Stimulated activated CD8-positive, alpha-beta memory T cell treated with anti-CD3 and anti-CD28 coated beads, Interleukin-4, amount 100 ng/mL, for 1 hour (primary cell): ENCODE measurements at places on chromosomes 4 and X.

GRCh38 chrX:11929476-11929875 lies 171.4 kb downstream of the MSL3 start:
- DNase-seq, result no peak

DNA sequence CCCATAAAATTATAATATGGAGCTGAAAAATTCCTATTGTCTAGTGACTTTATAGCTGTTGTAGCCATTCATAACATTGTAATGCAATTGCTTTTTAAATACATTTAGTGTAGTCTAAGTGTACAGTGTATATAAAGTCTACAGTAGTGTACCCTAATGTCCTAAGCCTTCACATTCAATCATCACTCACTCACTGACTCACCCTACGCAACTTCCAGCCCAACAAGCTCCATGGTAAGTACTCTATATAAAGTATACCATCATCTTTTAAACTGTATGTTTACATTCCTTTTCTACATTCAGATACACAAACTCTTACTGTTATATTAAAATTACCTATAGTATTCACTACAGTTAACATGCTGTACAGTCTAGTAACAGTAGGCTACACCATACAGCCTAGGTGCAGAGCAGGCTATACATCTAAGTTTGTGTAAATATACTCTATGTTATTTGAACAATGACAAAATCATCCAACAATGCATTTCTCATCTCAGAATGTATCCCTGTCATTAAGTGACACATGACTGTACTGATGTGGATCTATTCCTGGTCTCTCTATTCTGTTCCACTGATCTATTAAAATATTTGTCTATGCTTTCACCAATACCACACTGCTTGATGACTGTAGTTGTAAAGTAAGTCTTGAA lies 33.7 kb downstream of the CLOCK start:
- DNase-seq, result no peak

GRCh38 chrX:96394598-96394997 lies 290.0 kb upstream of the DIAPH2 start:
- DNase-seq, result no peak

GRCh38 chrX:46624090-46624786 lies 50.7 kb downstream of the CHST7 start:
- no peak for DNase-seq

DNA sequence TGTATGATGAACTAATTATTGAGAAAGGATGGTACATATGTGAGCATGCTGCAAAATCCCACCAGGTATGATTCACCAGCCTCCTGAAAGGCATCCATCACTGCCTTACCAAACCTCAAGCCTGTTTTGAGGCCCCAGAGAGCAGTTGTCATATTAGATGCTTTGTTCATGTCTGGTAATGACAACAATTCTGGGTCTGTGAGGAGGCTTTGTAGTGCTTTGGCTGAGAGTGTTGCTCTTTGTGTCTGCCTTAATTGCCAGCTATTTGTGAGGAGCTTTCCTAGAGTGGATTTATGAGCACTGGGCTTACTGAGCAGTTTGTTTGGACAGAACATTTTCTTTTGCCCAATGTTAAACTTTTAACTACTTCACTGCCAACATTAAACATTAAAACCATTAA lies 69.2 kb downstream of the HEPH start:
- no peak for DNase-seq

GRCh38 chrX:144791298-144791697 lies 456.0 kb upstream of the SPANXN1 start:
- no peak for DNase-seq

DNA sequence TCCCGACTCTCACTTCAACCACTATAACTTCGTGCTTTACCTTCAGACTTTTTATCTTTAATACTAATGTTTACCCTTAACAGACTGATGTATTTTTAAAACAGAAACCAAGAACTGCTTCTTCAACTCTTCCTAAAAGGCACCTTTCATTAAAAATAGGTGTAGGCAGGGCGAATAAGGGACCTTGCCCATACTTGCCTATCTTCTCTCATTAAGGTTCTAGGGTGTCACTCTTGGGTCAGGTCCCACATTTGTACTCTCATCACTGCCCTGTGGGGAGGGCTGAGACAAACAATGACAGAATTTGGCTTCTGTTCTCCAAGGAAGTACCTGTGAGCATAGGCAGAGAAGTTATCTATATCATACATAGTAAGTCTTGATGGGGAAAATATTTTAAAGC lies 69.7 kb downstream of the ANKRD50 start:
- no peak for DNase-seq

DNA sequence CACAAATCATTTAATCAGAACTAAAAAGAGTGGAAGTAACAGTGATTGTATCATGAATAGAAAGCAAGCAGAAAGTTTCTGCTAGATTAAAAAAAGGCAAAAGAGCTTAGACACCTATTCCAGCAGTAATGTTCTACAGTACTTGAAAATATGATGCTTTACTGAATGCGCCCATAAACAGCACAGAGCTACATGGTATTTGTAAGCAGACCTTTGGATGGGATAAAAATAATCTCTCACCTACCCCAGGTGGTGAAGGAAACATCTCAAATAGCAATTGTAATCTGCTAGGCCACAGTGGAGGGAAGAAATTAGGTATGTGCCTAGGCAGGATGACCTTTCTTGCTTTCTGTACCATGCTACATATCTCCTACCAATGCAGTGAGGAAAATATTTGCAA lies 280.9 kb upstream of the PRKX start:
- no peak for DNase-seq

DNA sequence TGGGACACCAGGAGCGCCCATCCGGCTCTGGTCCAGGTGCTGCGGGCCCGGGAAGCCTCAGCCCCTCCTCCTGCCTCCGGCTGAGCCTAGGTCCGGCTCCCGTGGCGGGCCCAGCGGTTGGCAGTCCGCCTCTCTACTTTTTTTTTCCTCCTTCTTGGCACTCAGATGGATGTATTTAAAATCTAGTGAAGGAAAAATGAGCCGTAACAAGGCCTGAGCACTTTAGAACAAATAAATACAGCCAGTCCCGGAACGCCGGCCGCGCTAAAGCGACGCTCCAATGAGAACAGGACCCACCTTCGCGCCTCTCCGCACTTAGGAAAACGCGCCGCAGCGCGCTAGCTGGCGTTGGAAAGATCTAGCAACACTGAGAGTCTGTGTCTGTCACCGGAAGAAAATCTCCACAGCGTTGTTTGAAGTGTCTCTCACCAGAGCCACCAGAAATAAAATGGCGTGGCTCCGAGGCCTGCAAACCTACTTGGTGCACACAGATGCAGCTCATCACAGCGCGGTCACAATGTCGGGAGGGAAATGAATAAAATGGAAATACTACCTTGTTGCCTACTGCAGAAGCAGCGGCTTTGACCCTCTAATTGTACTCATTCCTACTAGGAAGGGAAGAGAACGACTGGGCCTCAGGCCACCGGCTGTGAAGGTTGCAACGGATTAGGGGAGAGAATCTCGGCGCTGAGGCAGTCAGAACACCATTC lies 4.7 kb downstream of the NEUROG2 start:
- DNase-seq, result no peak

DNA sequence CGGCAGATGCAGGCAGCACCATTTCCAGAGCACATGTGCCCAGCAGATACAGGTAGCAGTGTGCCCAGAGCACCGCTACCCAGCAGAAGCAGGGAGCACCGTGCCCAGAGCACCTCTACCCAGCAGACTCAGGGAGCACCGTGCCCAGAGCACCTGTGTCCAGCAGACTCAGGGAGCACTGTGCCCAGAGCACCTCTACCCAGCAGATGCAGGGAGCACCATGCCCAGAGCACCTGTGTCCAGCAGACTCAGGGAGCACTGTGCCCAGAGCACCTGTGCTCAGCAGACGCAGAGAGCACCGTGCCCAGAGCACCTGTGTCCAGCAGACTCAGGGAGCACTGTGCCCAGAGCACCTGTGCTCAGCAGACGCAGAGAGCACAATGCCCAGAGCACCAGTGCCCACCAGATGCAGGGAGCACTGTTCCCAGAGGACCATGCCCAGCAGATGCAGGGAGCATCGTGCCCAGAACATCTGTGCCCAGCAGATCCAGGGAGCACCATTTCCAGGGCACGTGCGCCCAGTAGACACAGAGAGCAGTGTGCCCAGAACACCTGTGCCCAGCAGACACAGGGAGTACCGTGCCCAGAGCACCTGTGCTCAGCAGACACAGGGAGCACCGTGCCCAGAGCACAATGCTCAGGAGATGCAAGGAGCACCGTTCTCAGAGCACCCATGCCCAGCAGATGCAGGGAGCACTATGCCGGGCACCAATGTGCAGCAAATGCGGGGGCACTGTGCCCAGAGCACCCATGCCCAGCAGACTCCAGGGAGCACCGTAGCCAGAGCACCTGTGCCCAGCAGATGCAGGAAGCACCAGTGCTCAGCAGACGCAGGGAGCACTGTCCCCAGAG lies 236.4 kb downstream of the DHRSX start:
- no peak for DNase-seq

DNA sequence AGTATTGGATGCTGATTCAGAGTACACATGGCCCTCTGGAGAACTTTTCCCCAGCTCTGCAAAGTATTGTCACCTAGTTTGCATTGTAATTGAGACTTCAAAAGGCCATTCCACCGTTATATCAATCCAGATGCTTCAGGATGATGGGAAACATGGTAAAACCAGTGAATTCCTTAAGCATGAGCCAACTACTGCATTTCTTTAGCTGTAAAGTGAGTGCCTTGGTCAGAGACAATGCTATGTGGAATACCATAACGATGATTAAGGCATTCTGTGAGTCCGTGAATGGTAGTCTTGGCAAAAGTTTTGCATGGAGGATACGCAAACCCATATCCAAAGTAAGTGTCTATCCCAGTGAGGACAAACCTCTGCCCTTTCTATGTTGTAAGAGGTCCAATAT lies 355.2 kb downstream of the DCAF12L2 start:
- DNase-seq, result no peak

DNA sequence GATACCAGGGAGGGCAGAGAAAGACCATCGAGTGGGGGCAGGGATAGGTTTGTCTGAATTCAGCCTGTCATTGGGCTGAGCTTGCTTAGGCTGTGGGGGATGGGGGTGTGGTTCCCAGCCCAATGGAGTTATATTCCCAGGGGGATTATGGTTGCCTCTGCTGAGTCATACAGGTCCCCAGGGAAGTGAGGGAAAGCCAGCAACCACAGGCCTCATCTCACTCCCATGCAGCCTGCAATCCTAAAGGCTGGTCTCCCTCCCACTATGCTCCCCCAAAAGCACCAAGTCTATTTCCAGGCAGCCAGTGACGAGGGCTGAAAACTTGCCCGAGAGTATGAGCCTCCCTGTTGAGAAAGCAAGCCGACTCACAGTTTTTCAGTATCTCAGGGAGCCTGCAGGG lies 39.3 kb downstream of the AFM start:
- no peak for DNase-seq

- peak; percentile 87 for DNase-seq
Observed at GRCh38 chr4:6986781-6987587, 56.2 kb upstream of the TADA2B start.

- no peak for DNase-seq
Observed at GRCh38 chrX:153400146-153401132, 711 bp downstream of the PNMA6E start.

GRCh38 chr4:119663160-119663788 lies 34.7 kb upstream of the PDE5A start:
- DNase-seq, result no peak

DNA sequence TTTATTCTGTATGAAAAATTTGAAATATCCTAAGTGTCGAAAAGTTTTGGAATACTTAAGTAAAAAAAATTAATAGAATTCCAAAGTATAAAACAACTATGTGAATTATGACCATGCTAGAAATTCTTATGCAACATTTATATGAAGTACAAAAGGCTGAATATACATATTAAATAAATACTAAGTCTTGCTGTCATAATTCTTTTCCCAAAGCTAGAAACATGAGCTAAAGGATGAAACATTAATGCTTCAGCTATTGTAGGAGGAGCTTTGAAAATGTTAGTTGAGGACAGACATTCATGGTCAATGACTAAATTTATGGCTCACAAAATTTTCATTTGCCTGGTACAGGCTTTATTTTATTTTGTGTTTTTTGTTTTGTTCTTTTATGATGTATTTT lies 207.3 kb downstream of the GABRB1 start:
- no peak for DNase-seq

DNA sequence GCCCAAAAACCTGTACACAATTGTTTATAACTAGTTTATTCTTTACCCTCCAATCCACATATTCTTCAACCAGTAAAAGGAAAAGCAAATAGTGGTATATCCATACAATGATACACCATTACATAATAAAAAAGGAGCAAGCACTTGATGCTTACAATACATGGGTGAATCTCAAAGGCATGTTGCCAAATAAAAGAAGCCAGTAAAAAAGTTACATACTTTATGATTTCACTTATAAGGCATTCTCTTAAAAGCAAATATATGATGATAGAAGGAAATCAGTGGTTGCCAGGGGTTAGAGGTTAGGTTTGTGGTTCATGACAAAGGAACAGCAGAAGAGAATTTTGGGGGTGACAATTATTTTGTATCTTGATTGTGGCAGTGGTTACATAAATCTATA lies 896.1 kb upstream of the LCORL start:
- DNase-seq, result no peak

DNA sequence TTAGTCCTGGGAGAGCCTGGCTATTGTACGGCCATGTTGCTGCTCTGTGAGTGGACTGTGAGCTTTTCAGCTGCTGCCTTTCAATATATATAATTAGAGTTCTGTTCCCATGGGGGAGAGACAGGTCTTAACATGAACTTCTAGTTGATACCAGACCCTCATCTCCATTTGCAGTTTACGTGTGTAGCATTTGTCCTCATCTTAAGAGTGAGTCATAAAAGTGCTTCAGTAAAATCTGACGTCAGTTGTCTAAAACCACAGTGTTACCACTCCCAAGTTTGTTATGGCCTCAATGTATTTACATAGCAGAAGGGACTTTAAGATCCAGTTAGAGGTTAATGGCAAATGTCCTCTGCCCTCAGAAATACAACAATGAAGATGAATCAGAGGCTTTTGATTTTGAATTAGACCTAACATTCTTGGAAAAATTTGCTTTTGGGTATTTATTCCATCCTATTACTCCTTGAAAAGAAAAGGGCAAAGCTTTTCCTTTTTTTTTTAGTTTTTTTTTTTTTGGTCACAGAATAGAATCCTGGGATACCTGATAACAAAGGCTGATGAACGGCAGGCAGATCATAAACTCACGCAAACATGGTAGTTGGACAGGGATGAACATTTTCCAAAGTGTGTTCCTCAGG lies 38.6 kb downstream of the PHOX2B start:
- DNase-seq, result no peak

DNA sequence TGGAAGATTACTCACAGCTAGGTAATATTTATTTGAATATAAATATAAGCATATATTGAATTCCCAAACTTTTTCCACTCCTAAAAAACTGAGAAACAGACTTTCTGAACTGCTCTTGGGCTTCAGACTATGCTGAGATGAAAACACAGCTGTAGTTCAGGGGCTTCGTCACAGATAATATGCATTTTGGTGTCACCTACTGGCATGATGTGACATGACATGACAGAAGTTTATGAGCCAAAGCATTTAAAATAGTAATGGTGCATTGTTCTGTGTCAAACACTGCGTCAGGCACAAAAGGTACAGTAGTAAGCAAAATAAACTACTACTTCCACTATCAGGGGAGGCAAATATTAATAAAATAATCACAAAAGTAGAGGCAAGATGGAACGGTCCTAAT lies 171.3 kb downstream of the BTC start:
- no peak for DNase-seq
